Esophagus muscularis mucosa (tissue), 4 donors: ENCODE measurements at places on chromosomes 16 and 17. TPM values are rescaled to one million over a fixed set of nuclear protein-coding genes. Genes with fewer than 3 reads are reported as not detected.

- H3K36me3 ChIP-seq, result no peaks in the 10 kb centered on the region
- H3K4me3 ChIP-seq, result peak overlapping the region; percentile 73
- DNase-seq, result peak; percentile 97
These were observed 3.0 kb downstream of the ALDH3A1 start for GRCh38 chr17:19744922-19745757.

DNA sequence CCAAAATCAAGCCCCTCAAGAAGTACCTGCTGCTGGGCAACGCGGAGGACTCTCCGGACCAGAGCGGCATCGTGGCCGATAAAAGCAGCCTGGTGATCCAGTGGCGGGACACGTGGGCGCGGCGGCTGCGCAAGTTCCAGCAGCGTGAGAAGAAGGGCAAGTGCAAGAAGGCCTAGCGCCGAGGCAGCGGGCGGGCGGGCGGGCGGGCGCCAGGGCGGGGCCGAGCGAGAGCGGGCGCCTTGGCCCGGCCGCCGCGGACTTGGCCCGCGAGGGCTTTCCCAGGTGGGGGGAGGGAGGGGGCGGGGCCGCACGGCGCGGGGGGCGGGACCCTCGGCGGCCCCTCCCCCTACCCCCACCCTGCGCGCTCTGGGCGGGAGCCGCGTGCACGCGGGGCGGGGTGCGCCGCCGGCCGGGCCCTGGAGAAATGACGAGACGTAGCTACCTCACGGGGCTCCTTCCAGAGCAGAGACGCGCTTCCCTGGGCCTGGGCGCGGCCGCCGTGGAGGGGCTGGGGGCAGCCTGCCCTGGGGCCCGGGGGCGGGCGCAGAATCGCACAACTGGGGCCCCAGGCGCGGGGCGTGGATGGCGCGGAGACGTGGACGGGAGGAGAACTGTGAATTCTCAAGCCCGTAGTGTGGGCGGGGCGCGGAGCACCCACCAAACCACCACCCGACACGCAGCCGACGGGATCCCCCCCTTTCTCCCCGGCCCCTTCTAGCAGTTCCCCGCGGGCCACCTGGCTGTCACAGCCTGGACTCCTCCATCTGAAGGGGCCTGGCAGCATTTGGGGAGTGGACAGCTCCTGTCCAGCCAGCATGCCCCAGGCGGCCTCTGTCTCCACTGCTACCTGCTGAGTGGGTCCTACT, 218.7 kb downstream of the NTN1 start:
- no peaks in the 10 kb centered on the region for H3K27me3 ChIP-seq
- H3K4me3 ChIP-seq, result peak overlapping the region; percentile 66
- H3K27ac ChIP-seq, result peak overlapping the region; percentile 99
- peaks cover 86% of the 10 kb centered on the region for H3K4me1 ChIP-seq

- DNase-seq, result no peak
- H3K27ac ChIP-seq, result peak within 1 kb of the TSS; percentile 94
- no peaks in the 10 kb centered on the region for H3K36me3 ChIP-seq
- H3K4me3 ChIP-seq, result peak within 1 kb of the TSS; percentile 86
- no peaks in the 10 kb centered on the region for H3K27me3 ChIP-seq
These were observed at the start of gene ZNF423 for GRCh38 chr16:49855822-49856671. TSS of gene ZNF423 (minus strand) at chr16:49856112. CDS start at chr16:49855774, 338 bp downstream.

DNA sequence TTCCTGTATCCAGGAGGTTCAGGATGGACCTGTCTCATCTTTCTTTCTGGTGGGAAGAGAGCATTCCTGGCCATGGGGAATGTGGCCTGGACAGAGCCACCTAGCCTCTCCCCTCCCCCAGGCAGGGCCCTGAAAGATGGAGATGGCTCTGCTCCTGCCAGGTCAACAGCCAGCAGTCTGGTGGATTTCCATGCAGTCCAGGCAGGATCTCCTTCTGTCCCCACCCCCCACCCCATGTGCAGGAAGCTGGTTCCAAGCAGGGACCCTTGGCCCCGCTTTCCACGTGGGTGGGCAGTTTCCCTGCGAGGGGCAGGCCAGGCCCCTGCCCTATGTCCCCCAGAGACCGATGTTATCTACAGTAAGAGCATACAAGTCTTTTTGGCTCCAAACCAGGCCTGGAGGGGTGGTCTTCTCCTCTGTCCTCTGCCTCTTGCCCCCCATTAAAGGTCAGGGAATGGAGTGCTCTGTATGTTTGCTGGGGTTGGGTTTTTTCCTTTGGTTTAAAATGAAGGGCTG, 240.5 kb downstream of the SEC14L1 start:
- no peaks in the 10 kb centered on the region for H3K36me3 ChIP-seq
- H3K4me3 ChIP-seq, result no peak overlapping the region
- no peaks in the 10 kb centered on the region for H3K27me3 ChIP-seq
- DNase-seq, result no peak
- peaks cover 100% of the 10 kb centered on the region for H3K4me1 ChIP-seq

DNA sequence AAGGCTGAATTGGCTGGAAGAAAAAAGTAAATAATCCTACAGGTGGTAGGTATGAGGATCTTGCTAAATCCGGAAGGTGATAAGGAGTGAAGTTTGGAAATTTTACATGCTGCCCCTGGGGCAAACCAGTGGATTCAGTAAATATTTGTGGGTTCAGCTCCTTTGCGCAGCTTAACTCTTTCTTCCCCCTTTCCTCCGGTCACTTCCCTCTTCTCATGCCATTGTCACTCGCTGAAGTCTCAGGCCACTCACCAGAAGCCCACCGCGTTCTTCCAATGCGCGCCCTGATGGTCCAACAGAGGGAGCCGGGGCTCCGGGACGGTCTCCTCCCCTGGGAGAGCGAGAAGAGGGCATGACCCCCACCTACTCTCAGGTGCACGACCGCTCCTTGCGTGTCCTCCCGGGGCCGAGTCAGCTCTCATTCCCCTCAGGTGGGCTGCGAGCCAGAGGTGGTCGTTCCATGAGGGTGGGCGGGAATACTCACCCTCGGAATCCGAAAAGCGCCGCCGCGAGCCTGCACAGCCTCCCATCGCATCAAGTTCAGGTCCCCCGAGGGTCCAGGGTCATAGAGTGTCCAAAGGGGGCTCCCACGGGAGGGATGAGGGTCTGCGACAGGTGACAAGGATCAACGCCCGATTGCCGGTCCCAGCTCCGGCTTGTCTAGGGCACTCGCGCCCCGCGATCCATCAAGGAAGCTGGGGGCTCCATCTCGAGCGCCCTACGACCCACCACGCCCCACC, 474 bp downstream of the CLN3 start:
- peak; percentile 94 for DNase-seq
- H3K27ac ChIP-seq, result peak overlapping the region; percentile 92
- H3K27me3 ChIP-seq, result no peaks in the 10 kb centered on the region
- peak overlapping the region; percentile 76 for H3K4me3 ChIP-seq
- H3K4me1 ChIP-seq, result peaks cover 8% of the 10 kb centered on the region

DNA sequence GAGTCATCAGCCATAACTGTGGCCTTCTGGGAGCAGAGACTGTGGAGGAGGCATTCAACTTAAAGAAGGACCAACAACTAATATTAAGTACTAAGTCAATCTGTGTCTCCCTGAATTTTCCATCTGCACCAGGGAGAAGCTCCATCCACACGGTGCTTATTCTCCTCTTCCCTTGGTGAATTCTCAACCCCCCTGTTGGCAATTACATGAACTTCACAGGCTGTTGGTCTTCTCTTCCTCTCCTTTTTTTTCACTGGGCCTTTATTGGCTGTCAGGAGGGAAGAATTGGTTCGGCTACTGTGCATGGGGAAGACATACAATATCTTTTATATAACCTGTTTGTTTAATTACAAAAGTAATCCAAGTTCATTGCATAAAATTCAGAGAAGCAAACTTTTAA, 152.8 kb upstream of the IRX6 start:
- H3K36me3 ChIP-seq, result no peaks in the 10 kb centered on the region
- no peaks in the 10 kb centered on the region for H3K27me3 ChIP-seq
- DNase-seq, result no peak
- H3K4me1 ChIP-seq, result no peaks in the 10 kb centered on the region

- no peak for DNase-seq
- H3K4me1 ChIP-seq, result no peaks in the 10 kb centered on the region
- no peak overlapping the region for H3K27ac ChIP-seq
- no peak overlapping the region for H3K4me3 ChIP-seq
- no peaks in the 10 kb centered on the region for H3K36me3 ChIP-seq
These were observed 18.1 kb upstream of the NPTX1 start for GRCh38 chr17:80494547-80494946.

- no peak for DNase-seq
- H3K27me3 ChIP-seq, result no peaks in the 10 kb centered on the region
- H3K27ac ChIP-seq, result no peak overlapping the region
- peaks cover 4% of the 10 kb centered on the region for H3K4me1 ChIP-seq
- peaks cover 18% of the 10 kb centered on the region for H3K36me3 ChIP-seq
These were observed 67.5 kb upstream of the KCTD5 start for GRCh38 chr16:2614761-2615191.

- H3K36me3 ChIP-seq, result no peaks in the 10 kb centered on the region
- H3K27ac ChIP-seq, result no peak overlapping the region
- no peaks in the 10 kb centered on the region for H3K27me3 ChIP-seq
- peaks cover 5% of the 10 kb centered on the region for H3K4me1 ChIP-seq
- DNase-seq, result no peak
- H3K4me3 ChIP-seq, result no peak overlapping the region
These were observed 54.1 kb downstream of the TOX3 start for GRCh38 chr16:52492789-52493357.

GRCh38 chr16:51313198-51313597, 162.1 kb upstream of the SALL1 start:
- DNase-seq, result no peak
- no peaks in the 10 kb centered on the region for H3K36me3 ChIP-seq
- H3K4me3 ChIP-seq, result no peak overlapping the region
- no peak overlapping the region for H3K27ac ChIP-seq
- no peaks in the 10 kb centered on the region for H3K4me1 ChIP-seq

DNA sequence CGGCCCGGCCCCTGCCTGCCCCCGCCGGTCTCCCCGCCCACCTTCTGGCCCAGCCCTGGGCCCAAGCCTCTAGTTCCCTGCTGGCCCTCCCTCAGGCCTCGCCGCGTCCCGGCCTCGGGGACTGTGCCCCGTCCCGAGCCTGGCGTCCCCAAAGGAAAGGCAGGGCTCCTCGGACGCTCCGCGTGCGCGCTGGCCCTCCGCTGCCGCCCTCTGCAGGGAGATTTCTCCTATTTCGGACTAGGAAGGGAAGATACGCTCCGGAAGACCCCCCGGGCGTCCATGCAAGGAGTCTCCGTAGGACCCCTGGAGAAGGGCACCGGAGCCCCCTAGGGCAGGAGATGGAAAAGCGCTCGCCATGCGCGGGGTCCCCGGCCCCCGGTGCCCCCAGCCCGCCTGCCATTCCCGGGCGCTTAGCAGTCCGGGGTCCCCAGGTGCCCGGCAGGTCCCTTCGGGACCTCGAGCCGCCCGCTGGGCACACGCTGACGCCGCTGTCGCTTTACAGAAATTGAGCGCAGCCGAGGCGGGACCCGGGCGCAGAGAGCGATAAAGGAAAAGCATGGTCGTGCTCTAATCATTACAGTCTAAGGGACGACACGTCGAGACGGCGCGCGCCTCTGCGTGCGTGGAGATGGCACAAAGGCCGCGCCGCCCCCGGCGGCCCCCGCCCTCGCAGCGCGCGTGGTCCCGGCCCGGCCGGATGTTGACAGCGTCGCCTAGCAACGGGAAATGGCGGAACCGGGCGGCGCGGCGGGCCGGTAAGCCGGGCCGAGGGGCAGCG, at the start of gene CCDC40:
Gene CCDC40, plus strand, starts transcription at position 706 of the 778 bp plus-strand sequence. Its CDS starts 21 bp downstream, at position 727.
- H3K36me3 ChIP-seq, result no peaks in the 10 kb centered on the region
- H3K27me3 ChIP-seq, result no peaks in the 10 kb centered on the region
- peaks cover 15% of the 10 kb centered on the region for H3K4me1 ChIP-seq
- H3K27ac ChIP-seq, result peak within 1 kb of the TSS; percentile 92
- H3K4me3 ChIP-seq, result peak within 1 kb of the TSS; percentile 79

The ABCA8 gene
- 76.6 TPM for total RNA-seq

The HOXB3 gene
- 10.8 TPM for total RNA-seq

The PDP2 gene
- 6.6 TPM for total RNA-seq

The NPB gene
- 1.8 TPM for total RNA-seq

The ERBB2 gene
- total RNA-seq, result 67.7 TPM

The MKS1 gene
- 6.2 TPM for total RNA-seq

The OR3A3 gene
- total RNA-seq, result not detected

The KRT36 gene
- not detected for total RNA-seq

The SLC4A1 gene
- 2.0 TPM for total RNA-seq
